Activated T-cell treated with anti-CD3 and anti-CD28 coated beads, Interleukin-2, amount 50 U/mL, for 1 hour (primary cell): ENCODE measurements at places on chromosomes 2 and 18.

- DNase-seq = no peak
These were observed 58.4 kb downstream of the RABL2A start for GRCh38 chr2:113685471-113685870.

- DNase-seq = no peak
These were observed 211.9 kb downstream of the STK39 start for GRCh38 chr2:168035458-168035857.

DNA sequence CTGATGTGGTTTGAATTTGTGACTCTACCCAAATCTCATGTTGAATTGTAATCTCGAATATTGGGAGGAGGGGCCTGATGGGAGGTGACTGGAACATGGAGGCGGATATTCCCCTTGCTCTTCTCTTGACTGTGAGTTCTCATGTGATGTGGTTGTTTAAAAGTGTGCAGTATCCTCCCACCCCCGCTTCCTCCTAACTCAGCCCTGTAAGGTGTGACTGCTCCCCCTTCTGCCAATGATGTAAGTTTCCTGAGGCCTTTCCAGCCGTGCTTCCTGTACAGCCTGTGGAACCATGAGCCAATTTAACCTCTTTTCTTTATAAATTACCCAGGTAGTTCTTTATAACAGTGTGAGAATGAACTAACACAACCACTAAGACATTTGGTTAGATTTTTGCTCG lies 458.4 kb downstream of the THSD7B start:
- DNase-seq = no peak

DNA sequence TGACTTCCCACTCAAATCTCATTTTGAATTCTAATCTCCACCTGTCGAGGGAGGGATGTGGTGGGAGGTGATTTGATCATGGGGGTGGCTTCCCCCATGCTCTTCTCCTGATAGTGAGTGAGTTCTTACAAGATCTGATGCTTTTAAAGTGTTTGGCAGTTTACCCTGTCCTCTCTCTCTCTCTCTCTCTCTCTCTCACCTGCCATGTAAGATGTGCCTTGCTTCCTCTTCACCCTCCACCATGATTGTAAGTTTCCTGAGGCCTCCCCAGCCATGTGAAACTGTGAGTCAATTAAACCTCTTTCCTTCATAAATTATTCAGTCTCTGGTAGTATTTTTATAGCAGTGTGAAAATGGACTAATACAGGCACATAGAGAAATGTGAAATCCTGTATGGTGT lies 7.0 kb upstream of the LDAH start:
- no peak for DNase-seq

GRCh38 chr2:869357-869871 lies 81.2 kb upstream of the SNTG2 start:
- no peak for DNase-seq

DNA sequence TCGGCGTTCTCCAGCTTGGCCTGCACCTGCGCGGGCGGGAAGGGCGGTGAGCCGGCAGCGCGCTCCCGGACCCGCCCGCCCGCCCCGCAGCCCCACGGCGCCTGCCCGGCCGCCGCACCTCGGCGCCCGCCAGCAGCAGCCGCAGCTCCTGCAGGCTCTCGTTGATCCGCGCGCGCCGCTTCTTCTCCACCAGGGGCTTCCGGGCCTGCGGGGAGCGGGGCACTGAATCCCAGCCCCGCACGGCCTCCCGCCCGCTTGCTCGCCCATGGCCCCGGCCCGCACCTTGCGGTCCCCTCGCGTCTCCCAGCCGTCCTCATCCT lies 335 bp downstream of the HES6 start:
- no peak for DNase-seq
